Smooth muscle cell of the brain vasculature (primary cell): ENCODE measurements at places on chromosomes 11 and 22.

GRCh38 chr11:65246506-65246905, 15.3 kb upstream of the POLA2 start:
- DNase-seq, result no peak

DNA sequence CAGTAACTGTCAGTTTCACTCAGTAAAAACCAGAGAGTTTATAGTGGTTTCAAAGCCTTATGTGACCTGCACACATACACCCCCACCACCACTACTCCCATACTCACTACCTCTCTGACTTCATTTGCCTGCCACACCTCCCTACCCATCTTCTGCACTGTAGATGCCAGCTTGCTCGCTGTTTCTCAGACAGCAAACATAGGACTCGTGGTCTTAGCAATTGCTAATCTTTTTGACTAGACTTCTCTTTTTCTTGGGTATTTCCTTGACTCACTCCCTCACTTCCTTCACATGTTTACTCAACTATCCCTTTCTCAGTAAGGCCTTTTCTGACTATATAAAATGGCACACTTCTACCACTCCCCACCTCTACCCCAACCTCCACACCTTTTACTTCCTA, 27.8 kb downstream of the CEP295 start:
- no peak for DNase-seq

GRCh38 chr11:117677729-117678310, 119.2 kb downstream of the DSCAML1 start:
- no peak for DNase-seq

GRCh38 chr11:12764187-12764914, 90.1 kb downstream of the TEAD1 start:
- DNase-seq, result no peak

- DNase-seq, result no peak
These were observed 3.2 kb upstream of the MTMR3 start for GRCh38 chr22:29879753-29880152.
